Nasal cavity respiratory epithelium epithelial cell of viscerocranial mucosa (primary cell): ENCODE measurements at places on chromosomes 3 and 15. TPM values are rescaled to one million over a fixed set of nuclear protein-coding genes. Genes with fewer than 3 reads are reported as not detected.

The CKMT1B gene
- total RNA-seq, result 17.8 and 69.5 TPM in 2 replicates

The KCNAB1 gene
- under 0.01 and 0.85 TPM in 2 replicates for total RNA-seq

The HIGD2B gene
- total RNA-seq, result not detected in 2 replicates

The CFAP44 gene
- total RNA-seq, result 1.0 and 5.5 TPM in 2 replicates

The ABHD6 gene
- total RNA-seq, result 9.9 and 28.0 TPM in 2 replicates

The GOLGA8J gene
- not detected in 2 replicates for total RNA-seq

The RBPMS2 gene
- not detected in 2 replicates for total RNA-seq

The DZIP3 gene
- 2.4 and 5.1 TPM in 2 replicates for total RNA-seq
